NCI-H1436 treated with DMSO at 0.1 percent for 48 hours (cell line): ENCODE measurements at places on chromosomes 13 and 19.

GRCh38 chr19:37716140-37716539, 3.4 kb downstream of the ZNF607 start:
- no peak for DNase-seq

DNA sequence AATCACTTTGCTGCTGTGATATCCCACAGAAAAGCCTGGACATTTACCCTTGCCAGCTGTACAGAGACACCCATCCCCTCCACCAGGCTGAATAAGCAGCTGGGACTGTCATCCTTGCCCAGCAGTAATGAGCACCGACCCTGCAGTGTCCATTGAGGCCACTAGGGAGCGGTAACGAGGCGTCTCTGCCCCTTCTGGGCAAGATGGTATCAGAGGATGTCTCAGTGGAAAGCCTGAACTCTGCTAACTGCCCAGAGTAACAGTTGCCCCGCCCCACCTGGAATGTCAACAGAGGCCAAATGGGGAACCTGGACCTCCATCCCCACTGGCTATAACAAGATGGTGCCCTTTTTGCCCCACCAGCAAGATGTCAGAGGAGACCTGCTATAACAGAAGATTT, 22.8 kb upstream of the CEACAM20 start:
- no peak for DNase-seq

- no peak for DNase-seq
These were observed 3.1 kb upstream of the NEK3 start for GRCh38 chr13:52162279-52163101.

DNA sequence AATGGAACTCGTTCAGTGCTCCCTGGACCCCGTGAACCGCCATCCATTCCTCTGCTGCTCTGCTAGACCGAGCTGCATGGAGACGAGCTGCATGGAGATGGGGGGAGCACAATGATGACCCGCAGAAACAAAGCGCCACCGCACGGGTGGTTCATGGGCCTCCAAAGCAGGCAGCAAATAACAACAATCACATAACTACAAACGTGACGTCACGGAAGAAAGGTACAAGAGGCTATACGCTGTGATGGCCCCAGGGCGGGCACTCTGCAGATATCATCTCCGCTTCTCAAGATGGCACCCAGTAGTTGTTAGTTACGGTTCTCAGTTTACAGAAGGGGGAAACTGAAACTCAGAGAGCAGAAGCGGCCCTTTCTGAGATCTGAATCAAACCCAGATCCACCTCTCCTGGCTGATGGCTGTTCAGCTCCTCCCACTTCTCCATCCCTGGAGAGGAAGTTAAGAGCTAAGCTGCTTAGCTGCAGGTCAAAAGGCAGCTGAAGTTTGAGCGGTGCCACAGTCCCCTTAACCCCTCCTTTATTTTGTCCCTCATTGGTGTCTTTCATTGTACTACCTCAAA, 1.7 kb downstream of the ATP13A1 start:
- DNase-seq: no peak

DNA sequence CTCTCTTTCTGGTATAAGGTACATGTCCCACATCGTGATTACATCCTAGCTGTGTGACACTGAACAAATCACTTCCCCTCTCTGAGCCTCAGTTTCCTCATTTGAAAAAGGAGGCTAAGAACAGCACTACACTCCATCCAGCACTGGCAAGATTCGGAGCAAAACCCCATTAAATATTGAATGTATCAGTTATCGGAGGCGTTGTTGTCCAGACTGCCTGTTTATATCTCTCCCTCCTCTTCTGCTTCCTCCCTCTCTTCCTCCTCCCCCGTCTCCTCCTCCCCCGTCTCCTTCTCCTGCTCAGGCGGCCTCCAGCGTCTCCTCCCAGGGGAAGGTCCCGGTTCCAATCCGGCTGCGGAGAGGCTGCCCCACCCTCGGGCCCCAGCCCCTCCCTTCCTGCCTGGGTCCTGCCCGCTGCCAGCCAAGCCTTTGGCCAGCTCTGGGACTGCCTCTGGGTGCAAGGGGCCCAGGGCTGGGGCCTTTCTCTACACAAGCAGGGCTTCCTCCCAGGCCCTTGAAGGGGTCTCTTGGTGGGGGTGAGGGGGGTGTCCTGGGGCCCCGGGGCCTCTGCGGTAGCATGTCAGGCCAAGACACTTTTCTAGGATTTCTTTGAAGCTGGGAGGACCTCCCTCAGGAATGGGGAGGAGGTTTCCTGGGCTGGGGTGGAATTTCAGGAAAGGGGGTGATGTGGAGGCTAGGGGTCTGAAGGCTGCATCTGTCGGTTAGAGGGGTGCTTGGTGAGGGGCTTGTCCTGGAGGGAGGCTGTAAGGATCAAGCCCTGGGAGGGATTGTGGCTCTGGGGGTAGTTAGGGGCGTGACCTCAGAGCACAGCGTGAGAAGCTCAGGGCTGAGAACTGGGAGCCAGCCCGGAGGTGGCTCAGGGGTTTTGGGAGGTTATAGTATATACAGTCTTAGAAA, 1.9 kb downstream of the RRAS start:
- no peak for DNase-seq

DNA sequence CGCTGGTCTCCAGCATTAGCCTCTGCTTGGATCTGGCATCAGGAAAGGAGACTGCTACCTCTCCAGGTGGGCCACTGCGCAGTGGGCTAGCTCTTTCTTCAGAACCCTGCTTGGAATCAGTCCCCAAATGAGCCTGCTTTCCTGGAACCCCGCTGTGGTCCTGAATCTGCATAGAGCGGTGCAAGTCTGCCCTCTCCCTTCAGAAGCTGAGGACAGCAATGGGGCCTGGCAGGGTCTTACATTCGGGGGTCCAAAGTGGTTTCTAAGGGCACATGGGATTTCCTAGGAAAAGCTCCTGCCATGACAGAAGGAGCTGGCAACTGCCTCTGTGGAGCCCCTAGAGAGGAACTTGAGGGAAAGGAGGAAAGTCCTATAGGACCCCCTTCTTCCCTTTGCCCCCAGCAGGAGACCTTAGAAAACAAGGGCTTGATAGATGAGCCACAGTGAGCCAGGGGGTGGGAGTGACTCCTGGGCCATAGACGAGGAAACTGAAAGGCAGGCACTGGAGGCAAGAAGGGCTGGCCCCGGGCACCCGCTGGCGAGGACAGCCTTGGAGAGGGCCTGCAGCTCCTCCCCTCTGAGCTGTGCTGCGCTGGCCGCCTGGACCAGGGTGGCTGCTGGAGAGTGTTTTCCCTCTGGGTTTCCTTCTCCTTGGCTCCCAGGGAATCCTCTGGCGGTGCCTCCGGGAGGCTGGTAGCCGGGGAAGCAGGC, 1.4 kb upstream of the VSTM2B start:
- no peak for DNase-seq

GRCh38 chr13:106373304-106373988, 162.0 kb downstream of the EFNB2 start:
- DNase-seq: peak; percentile 65

GRCh38 chr13:33671560-33671959, 146.4 kb upstream of the RFC3 start:
- DNase-seq: no peak

DNA sequence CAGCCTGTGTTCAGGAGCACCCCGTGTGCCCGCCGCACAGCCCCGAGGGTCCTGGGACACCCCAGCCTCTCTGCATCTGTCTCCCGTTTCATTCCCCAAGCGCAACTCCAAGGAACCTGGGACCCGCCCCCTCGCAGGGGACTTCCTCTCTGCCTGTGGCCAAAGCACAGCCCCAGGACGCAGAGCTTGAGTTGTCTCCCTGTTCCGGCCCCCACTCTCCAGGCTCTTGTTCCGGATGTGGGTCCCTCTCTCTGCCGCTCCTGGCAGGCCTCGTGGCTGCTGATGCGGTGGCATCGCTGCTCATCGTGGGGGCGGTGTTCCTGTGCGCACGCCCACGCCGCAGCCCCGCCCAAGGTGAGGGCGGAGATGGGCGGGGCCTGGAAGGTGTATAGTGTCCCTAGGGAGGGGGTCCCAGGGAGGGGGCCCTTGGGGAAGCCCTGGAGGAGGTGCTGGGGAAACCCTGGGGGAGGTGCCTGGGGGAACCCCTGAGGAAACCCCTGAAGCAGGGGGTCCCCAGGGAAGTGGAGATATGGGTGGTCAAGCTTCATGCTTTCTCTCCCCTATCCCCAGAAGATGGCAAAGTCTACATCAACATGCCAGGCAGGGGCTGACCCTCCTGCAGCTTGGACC, 1.3 kb downstream of the HCST start:
- DNase-seq: no peak

- no peak for DNase-seq
These were observed 16.9 kb upstream of the MYCBP2 start for GRCh38 chr13:77343841-77344240.

DNA sequence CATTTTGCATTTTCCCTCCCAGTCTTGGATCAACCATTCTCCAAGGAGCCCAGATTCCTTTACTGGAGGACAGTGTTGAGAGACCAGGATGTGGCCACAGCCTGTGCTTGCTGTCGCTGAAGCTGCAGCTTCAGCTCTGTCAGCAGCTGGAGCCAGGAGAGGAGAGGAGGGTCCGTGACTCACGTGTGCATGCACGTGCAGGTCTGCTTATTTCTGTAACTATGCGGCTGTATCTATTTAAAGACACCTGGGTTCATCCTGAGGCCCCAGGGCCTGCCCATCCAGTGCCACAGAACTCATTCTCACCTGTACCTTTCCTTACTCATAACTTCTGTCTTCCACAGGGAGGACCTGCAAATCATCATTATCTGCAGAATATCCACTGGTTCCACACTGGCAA, 8.2 kb upstream of the LAMP1 start:
- no peak for DNase-seq

- DNase-seq: no peak
These were observed 523.0 kb downstream of the MYO16 start for GRCh38 chr13:109152311-109152820.

GRCh38 chr13:30796132-30796572, 60.8 kb downstream of the ALOX5AP start:
- DNase-seq: no peak

- DNase-seq: no peak
These were observed 6.0 kb upstream of the FREM2 start for GRCh38 chr13:38680912-38681311.

- DNase-seq: no peak
These were observed 47.1 kb downstream of the CAPN12 start for GRCh38 chr19:38697197-38697596.

GRCh38 chr19:9324584-9324962, 594 bp downstream of the ZNF559 start:
- no peak for DNase-seq

DNA sequence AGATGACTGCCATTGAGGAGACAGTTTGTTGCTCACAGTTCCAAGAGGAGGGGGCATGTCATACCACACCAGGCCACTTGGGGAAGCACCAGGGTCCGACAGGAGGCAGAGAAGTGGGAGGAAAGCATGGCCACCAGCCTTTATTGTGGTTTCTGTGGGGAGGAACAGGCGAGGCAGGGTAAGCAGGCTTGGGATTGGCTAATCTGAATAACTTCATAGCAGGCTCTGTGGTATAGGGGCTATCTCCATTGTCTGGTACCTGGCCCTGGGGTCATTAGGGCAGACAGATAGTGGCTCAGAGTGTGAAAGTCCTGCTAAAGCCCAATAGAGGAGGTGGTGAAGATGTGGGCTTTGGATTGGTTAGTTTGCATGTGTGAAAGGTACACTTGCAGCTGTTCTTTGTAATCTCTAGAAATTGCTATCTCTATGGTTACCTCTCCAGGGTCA, 35.5 kb downstream of the CBY2 start:
- DNase-seq: no peak

GRCh38 chr13:42327725-42328124, 55.8 kb downstream of the AKAP11 start:
- no peak for DNase-seq

- no peak for DNase-seq
These were observed 617 bp downstream of the SKA3 start for GRCh38 chr13:21175656-21176214.

DNA sequence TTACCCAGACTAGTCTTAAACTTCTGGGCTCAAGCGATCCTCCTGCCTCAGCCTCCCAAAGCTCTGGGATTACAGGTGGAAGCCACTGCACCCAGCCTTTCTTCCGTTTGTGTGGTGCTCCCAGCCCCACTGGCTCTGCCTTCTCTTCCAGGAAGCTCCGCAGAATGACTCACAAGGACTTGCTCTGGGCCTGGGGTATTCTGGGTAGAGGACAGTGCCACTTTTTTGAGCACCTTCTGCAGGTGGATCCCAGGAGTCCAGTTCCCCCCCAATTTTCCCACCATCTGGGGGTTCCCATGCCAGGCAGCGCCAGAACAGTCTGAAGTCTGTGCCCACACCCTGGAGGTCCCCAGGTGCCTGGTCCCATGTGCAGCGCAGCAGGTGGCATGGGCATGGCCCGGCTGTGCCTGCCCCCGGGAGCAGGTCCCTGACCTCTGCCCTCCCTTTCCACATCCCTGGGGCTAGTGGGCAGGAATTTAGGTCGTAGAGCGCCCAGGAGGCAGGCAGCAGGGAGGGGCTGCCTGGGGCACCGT, 1.6 kb downstream of the REEP6 start:
- DNase-seq: no peak

- no peak for DNase-seq
These were observed 491 bp downstream of the ZNF525 start for GRCh38 chr19:53365899-53366493.

GRCh38 chr19:39139305-39139874, 13.8 kb downstream of the PAK4 start:
- DNase-seq: no peak

DNA sequence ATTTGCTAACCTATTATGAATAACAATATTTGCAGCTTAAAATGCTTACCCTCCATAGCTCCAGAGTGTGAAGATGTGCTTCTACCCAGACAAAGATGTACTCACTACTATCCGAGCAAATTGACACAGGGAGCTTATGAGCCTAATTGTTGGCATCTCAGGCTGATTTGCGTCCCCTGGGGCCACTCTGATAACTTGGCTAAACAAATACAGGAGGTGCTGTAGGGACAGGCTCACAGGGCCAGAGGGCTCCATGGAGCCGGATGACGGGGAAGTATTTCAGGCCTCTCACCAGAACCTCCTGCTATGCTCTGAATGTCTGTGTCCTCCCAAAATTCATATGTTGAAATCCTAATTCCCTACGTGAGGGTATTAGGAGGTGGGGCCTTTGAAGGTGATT, 26.7 kb upstream of the C19orf12 start:
- no peak for DNase-seq

GRCh38 chr19:7833225-7834099, 3.4 kb downstream of the EVI5L start:
- DNase-seq: no peak

DNA sequence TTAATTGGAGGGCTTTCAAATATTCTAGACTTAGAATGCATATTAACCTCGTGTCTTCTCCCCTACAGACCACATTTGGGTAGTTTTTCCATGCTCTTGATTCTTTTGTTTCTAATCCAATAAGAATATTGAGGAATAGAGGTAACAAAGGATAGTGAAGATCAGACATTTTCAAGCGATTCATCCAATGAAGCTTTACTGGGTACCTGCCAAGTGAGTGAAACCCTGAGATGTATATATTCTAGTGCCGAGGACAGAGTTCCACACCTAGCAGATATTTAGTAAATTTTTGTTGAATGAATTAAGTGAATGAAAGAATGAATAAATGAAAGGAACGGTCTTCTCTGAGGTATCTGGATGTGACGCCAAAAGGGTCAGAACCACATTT, 442 bp upstream of the RFC3 start:
- DNase-seq: no peak

GRCh38 chr19:3274942-3275582, 50.6 kb downstream of the CELF5 start:
- DNase-seq: no peak
